ENCODE measurements at places on chromosomes 4 and X.

DNA sequence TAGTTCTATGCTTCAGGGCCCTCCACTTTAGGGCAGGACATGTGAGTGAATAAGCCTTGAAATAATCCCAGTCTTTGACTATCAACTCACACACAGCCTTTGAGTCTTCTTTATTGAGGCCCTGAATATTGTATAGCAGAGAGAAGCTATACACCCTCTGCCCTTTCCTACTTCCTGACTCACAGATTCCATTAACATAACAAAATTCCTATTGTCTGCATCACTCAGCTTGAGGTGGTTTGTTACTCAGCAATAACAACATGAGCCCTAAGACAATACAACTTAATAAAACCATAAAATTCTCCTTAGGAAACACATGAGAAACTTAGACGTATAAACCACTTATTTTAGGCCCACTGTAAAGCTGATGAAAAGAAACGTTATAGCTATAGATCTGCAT lies 680.3 kb upstream of the DIAPH2 start:
- peak; percentile 0 for DNase-seq

GRCh38 chr4:187396106-187396505 lies 599.5 kb upstream of the ZFP42 start:
- DNase-seq = no peak

GRCh38 chr4:116878280-116878679 lies 207.1 kb downstream of the TRAM1L1 start:
- DNase-seq = no peak

DNA sequence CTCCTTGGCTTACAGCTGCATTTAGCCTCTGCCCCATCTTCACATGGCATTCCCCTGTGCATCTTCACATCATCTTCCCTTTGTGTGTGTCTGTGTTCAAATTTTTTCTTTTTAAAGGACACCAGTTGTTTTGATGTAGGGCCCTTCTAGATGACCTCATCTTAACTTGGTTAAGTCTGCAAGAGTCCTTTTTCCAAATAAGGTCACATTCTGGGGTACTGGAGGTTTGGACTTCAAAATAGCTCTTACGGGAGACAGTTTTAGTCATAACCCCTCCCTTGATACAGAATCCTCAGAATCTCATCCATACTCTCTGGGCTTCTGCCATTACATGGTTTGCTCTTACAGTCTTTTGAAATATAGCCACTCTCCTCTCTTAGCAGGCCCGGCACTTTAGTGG lies 231.5 kb upstream of the ATP6AP2 start:
- DNase-seq = no peak

DNA sequence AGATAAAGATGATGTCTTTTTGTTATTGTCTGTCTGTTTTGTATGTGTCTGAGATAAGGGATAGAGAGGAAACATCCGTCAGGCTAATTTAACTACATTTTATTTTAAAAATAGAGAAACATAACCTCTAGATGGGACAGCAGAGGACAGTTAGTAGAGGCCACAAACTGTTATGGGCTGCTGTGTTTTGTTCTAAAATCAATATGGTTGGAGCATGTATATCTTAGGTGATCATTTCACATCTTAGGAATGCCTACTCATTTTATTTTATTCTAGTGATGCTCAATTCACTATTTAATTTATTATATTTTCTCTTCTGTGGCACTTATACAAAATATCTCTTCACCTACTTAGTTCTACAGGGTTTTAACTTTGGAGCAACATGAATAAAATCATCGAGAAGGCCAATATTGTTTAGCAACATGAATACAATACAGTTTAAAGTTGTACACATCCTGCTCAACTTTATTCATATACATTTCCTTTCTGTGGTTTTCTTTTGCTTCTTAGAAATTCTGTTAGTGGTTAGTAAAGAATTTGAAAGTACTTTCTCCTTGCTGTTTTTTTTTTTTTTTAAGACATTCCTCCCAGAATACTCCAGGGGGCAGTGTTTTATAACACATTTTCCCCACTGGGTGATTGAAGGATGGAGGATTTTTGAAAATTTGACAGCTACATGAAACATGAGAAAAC lies 392.9 kb downstream of the UNC5C start:
- peak; percentile 56 for DNase-seq

- DNase-seq = peak; percentile 72
These were observed 185.0 kb upstream of the GPRIN3 start for GRCh38 chr4:89492581-89493071.

DNA sequence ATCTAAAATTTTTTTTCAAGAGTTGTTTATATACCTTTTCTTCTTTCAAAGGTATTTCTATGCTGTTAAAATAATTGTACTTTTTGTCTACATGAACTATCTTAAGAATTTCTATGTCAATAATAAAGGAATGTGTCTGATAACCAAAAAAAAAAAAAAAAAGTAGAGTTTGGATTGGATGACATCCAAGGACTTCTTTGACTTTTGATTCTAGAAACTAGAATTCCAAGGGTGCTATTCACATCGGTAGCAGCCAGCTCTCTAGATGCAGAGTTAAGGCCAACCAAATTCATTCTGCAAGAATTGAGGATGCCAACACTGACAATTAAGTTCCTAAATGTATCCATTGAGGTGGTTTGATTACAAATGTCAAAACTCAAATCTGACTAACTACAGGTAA lies 42.0 kb upstream of the PRKG2 start:
- peak; percentile 54 for DNase-seq

DNA sequence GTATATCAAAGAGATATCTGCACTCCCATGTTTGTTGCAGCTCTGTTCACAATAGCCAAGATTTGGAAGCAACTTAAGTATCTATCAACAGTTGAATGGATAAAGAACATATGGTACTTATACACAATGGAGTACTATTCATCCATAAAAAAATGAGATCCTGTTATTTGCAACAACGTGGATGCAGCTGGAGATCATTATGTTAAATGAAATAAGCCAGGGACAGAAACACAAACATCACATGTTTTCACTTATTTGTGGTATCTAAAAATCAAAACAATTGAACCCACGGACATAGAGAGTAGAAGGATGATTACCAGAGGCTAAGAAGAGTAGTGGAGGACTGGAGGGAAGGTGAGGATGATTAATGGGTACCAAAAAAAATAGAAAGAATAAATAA lies 14.2 kb downstream of the IQCM start:
- peak; percentile 76 for DNase-seq

DNA sequence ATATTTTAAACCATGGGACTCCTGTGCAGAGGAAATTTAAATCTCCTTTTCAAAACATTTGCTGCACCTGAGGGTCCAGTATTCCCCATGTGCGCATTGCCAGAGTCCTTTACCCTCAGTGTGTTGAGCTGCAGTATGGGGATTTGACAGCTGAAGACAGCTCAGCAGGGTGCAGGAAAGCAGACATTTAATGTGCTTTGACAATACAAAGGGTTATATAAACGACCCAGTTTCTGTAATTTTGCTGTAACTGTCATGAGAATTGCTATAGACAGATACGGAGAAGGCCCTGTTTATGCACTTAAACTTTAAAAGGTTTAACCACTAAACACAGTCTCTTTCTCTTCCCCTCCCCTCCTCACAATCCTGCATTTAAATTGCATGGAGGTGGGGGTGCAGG lies 393.4 kb downstream of the MID1IP1 start:
- DNase-seq = no peak

DNA sequence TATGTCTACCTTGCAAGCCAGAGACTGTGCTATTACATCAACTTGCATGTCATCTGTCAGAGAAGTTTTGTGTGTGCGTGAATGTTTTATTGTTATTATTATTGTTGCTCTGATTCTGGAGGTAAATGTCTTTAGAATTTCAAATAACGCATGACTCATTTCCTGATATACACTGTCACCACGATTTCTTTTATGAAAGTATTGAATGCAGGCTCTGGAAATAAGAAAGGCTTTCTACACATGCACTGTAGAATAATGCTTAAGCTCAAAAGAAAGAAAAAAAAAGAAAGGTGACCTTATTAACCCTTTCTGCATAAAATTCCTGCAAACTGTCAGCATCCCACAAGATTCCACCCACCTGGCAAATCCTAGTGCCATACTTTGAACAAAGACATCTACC lies 632.9 kb downstream of the ZNF674 start:
- DNase-seq = no peak

DNA sequence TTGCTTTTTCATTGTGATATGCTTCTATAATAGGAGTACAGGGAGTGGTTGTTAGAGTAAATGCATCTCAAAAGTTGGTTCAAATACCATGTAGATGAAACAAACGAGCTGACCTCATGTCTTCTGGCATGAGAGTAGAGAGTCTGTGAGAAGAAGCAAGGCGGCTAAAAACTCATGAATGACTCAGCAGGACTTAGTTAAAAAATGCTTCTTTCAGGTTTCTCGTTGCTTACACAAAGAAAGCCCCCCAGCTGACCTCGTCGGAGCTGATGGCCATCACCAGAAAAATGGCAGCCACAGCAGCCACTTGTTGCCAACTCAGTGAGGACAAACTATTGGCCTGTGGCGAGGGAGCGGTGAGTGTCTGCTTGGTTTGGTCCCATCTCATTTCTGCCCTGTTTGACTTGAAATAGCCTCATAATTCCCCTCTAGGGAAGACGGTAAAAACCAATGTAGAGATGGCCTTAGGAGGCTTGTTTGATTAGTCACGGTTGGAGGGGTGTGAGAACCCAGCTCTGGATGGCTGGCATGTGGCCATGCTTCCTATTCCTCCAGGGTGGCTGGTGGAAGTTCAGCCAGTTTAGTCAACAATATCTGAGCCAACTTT lies 14.5 kb downstream of the AFP start:
- DNase-seq = peak; percentile 90

DNA sequence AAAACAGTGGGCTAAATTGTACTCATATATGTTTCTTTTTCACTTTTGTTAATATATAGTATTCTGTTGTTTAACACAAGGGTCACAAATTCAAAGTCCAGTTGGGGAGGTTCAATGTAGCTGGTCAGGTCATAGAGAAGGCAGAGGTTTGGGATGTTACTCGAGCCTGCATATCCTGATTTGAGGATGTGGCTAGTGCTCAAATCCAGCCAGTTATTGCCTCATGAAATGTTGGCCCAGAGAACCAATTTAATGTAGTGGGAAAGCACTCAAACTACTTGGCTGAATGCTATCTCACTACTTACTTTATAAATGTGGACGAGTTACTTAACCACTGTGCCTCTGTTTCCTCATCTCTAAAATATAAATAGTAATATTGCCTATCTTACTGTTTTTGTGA lies 12.5 kb downstream of the USO1 start:
- DNase-seq = peak; percentile 66

DNA sequence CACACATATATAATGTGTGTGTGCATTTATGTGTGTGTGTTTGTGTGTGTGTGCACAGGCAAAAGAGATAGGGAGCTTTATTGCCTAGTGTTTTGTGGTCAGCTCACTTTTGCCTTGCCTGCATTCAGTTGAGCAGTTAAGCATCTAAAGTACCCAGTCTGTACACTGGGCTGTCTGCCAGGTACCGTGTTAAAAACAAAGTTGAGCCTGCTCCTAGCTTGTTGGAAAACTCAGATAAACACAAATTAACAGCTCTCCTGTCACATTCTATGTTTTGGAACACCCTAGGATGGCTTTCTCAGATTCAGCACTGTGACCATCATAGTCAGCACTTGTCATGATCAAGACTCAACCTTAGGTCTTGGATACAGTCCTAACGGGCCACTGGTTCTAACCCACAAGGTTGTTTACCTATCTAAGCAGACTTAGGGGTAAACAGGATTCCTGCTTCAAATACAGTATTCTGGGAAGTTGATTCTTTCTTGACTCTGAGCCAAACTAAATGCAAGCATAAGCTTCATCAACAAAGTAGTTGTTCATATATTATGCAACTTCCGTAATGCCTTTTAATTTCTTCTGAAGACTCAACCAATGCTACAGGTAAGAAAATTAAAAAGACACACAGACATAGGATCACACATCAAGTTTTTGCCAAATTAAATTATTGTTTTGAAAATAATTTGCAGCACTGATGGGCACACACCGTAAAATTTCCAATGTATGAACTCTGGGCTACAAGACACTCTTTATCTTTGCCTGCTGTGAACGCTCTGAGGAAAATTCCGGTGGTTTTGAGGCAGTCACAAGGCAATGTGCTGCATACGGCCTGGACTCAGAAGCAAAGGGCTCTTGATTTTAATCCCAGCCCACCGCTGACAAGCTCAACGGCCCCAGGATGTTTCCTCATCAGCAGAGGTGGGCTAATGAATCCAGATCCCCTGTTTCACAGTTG lies 11.3 kb upstream of the CD99 start:
- DNase-seq = no peak

DNA sequence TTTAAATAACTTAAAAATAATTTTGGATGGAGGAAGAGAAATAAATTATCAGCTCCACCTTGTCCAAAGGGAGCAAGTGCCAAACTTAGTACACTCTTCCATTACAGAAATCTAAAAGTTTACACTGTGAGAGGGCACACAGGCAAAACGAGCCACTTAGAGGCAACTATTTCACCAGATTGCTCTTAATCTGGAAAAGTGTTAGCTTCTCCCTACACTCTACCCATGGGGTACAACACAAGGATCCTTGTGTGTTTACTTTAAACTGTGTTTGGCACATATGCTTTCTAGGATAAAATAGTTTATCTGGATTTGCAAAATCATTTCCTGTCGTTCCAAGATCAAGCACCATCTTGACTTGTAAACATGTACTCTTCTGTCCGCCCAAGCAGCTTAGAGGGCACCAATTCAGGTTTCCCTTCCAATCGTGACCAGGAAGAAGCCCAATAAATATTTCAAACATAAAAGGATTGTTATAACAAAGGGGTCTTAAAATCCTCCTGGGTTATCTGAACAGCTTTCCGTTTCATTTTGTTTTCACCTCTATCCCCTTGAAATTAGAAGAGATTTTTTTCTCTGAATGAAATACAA lies 29.0 kb upstream of the KDR start:
- DNase-seq = no peak

- no peak for DNase-seq
These were observed 234.3 kb downstream of the LAS1L start for GRCh38 chrX:65300104-65300809.

DNA sequence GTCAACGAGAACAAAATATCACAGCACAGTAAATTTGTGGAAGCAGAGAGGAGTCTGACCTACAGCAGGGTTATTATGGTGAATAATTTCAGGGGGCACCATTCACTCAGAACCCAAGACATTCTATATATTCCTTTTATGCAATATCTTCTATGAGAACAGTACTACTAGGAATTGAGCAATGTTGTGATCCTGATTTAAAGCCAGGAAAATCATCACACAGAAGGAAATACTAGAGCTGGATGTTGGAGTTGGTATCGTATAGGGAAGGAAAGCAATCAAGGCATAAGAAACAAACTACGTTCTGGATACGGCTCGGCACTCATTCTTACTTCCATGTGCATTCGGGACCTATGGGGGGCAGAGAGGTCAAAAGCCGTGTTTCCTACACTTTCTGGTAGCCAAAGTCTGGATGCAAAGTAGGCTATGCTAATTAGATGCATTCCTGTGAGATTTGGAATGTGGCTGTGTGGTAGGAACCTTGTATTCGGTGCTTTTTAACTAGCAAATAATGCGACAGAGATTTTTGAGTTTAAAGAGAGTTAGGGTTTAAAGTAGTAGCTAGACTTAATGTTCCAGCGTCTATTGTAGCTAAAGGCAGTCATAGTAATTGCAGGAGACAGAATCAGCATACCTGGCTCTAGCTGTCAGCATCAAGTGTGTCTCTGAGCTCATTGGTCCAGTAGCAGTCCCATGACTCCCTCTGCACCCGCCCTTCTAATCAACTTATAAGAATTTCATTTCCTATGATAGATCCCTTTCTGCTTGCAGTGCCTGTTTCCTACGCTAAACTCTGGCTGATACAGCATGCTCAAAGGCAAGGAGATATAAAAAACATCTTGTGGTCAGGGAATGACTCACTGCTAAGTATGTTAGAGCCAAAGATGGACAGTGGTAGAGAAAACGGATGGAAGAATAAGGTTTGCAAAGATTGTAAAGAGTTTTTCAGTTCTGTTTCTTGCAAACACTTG lies 43.3 kb upstream of the PDGFC start:
- DNase-seq = peak; percentile 85

Data from AG10803 (cell line).